ENCODE measurements at places on chromosomes 7 and 10.

- DNase-seq, result no peak
These were observed 49.7 kb downstream of the CDK14 start for GRCh38 chr7:90645784-90646183.

DNA sequence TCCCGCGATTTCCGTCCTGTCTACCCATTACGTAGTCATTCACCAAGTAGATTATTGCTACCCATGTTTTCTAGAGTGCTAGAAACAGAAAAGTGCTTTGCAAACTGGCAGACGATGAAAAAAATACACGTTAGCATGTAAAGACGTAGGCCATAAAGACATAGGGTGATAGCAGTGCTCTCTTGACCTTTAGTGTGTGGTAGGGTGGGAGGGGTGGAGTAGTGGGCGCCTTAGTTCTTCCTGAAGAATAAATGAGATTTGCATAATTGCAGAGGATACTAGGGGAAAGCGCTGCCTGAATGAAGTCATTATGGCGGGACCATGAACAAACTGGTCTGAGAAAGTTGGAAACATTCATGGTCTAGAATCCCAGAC, 948 bp downstream of the ZNF485 start:
- DNase-seq, result no peak

DNA sequence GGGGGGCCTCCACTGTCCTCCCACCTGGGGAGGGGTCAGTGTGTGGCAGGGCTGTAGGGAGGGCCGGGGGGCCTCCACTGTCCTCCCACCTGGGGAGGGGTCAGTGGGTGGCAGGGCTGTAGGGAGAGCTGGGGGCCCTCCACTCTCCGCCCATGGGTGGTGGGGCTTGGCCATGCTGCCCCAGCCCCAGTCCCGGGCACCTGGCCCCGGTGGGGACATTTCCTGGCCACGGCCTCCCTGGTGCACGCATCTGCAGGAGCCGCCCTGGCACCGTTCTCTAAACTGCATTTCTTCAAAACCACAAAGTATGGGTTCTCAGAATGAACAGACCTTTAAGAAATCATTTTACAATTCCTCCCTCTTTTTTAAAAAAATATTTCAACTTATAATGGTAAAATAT, 89.3 kb upstream of the PDGFA start:
- no peak for DNase-seq

DNA sequence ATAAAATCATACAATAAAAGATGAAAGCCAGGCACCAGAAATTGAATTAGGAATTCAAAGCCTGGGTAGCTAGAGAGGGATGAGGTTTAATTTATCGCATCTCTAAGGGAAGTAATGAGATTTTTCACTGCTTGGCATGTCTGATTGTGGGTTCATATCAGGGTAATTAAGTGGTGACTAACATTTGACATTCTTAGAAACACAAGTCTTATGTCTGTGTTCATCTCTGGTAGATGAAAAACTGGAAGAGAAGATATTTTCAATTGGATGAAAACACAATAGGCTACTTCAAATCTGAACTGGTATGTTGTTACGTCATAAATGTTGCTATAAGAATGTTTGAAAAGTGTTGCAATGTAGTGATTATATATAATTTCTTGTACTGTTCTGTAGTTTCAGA, 36.8 kb upstream of the ARMS2 start:
- no peak for DNase-seq

DNA sequence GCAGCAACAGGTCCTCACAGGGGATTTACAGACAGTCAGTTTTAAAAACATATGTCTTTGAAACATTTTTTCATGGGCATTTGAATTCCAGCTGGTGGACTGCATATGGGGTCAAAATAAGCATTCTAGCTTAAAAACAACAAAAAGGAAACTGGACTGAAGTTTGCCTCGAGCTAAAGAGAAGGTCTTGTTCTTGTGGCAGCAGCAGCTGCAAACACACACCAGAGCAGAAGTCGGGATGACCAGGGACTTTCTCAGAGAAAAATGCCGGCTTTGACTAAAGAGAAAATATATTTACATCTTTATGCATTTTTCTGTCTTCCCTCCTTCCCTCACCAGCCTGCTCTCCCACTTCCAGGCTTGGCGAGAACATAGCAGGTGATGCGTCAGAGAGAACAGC, 361.4 kb downstream of the CXCL12 start:
- DNase-seq, result no peak

DNA sequence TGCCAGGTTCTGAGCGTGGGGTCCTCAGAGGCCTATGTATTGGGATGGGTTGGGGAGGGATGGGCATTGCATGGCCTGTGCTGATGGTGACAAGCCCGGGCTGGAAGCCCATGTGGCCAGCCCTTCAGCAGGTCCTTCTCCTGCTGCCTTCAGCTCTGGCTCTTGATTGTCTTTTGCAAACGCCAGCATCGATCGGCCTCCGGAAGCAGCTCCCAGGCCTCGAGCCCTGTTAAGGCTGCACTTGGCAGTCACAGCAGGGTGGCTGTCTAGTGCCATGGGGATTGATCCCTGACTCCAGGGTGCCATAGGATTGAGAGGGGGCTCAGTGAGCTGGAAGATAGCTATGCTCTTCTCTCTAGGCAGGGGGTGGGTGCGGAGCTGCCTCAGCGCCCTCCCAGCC, 51.4 kb downstream of the CDH23 start:
- DNase-seq, result no peak

DNA sequence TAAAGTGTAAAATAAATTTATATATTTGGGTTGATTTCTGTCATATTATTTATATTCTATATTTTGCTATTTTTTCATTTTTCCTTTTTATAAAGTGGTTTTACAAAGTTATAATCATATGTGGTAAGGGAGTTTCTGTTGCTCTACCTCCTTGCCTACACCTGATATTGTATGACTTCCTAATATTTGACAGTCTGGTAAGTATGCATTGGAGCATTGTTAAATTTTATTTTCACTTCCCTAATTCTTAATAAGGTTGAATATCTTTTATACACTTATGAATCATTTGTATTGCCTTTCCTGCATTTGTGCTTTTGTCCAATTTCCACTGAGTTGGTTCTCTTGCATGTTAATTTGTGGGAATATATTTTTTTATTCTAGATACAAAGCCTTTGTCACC, 492.4 kb downstream of the GRID1 start:
- no peak for DNase-seq

GRCh38 chr7:95690367-95690947, 81.9 kb upstream of the DYNC1I1 start:
- DNase-seq, result no peak

- no peak for DNase-seq
These were observed 376.2 kb upstream of the MGMT start for GRCh38 chr10:129090618-129091366.

- DNase-seq, result no peak
These were observed 5.9 kb downstream of the CYP26C1 start for GRCh38 chr10:93066544-93066913.

GRCh38 chr10:102118867-102119266, 1.3 kb downstream of the LDB1 start:
- DNase-seq, result no peak

GRCh38 chr7:142478479-142479220, 220.8 kb upstream of the PRSS58 start:
- no peak for DNase-seq

- DNase-seq, result no peak
These were observed 61.4 kb downstream of the AASS start for GRCh38 chr7:122082670-122083069.

- DNase-seq, result peak; percentile 11
These were observed 33.1 kb upstream of the GALNT11 start for GRCh38 chr7:151992375-151992774.

- DNase-seq, result no peak
These were observed 101.1 kb upstream of the BMPER start for GRCh38 chr7:33804140-33804660.

DNA sequence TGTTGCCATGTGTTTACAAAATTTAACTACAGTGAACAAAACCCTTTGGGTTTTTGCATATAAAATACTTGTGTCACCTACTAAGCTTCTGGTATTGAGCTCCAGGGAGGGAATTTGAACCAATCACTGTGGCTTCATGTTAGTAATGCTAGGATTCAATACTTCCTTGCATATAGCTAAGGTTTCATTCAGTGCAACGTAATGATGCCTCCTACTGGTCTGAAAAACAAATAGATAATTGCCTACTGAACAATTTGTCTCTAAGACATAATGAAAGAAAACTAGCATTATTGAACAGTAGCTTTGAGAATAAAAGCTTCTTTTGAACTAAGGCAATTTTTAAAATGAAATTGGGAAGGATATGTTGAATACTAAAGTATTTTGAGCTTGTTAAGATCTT, 244.4 kb downstream of the ZWINT start:
- no peak for DNase-seq

DNA sequence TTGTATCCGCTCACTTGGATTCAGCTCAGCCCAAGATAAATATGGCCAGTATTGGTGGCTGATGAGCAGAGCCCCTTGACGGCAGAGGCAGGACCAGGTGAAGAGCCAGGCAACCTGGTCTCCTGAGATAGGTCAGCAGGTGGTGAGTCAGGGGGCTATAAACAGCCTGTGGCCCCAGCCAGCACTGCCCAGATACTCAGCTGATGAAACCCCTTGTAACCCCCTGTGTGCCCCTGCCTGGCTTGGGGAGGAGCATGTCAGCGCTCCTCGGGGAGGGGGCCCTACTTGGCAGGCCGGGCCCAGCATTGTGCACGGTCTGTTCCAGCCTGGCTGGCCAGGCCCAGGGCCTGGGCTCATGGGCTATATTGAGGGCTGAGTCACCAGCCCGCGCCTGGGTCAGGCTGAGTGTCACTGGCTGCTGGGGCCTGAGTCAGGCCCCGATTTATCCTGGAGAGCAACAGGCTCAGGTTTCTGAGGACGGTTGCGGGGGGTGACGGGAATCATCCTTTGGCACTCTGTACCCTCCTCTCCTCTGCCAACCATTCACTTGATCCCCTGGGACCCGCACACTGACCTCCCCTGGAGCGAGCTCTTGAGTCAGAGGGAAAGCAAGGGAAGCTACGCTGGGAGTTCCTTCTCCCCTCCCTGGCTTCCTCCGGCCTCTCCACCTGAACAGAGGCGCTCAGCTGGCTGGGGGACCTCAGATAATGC, 2.8 kb upstream of the FLNC start:
- no peak for DNase-seq

- no peak for DNase-seq
These were observed 111.0 kb downstream of the NRP1 start for GRCh38 chr10:33223326-33224000.

DNA sequence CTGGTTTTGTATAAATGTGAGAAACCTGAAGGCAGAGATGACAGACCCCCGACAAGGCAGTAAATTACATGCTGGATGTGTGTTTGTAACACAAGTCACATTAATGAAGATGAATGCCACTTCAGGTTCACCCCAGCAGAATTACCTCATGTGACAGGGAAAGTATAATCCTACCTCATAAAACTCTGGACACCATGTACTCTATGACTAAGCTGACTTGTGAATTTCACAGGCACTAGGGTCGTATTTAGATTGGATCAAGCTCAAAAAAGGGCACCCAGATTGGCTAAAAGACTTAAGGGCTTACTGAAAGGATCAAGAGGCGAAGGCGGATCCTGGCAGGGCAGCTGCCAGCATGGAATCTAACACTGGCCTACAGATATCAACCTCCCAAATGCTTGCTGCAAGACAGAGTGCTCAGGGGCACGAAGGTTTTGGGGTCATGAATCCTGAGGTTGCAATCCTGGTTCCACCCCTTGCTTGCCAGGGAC, 161.4 kb downstream of the PIP4K2A start:
- no peak for DNase-seq

GRCh38 chr7:4286351-4286750, 395.7 kb upstream of the FOXK1 start:
- DNase-seq, result no peak

- no peak for DNase-seq
These were observed 1305.4 kb upstream of the SORCS1 start for GRCh38 chr10:108469940-108470339.

DNA sequence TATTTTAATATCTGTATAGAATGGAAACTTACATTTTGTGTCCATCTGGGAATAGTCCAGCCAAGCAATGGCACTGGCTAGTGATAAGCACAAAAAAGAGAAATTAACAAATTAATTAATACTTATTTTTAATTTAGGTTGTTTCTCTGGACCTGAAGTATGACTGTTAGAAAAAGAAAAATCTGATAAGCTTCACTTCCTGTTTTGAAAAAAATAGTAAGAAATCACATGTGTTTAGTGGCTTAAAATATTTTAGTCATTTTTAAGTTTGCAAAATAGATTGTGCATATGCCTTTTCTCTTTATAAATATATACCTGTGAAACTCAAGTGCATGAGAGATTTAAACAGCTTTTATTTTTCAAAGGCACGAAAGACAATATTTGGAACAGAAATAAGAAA, 50.1 kb upstream of the CREB5 start:
- no peak for DNase-seq

GRCh38 chr7:119713606-119714005, 559.4 kb upstream of the KCND2 start:
- no peak for DNase-seq

DNA sequence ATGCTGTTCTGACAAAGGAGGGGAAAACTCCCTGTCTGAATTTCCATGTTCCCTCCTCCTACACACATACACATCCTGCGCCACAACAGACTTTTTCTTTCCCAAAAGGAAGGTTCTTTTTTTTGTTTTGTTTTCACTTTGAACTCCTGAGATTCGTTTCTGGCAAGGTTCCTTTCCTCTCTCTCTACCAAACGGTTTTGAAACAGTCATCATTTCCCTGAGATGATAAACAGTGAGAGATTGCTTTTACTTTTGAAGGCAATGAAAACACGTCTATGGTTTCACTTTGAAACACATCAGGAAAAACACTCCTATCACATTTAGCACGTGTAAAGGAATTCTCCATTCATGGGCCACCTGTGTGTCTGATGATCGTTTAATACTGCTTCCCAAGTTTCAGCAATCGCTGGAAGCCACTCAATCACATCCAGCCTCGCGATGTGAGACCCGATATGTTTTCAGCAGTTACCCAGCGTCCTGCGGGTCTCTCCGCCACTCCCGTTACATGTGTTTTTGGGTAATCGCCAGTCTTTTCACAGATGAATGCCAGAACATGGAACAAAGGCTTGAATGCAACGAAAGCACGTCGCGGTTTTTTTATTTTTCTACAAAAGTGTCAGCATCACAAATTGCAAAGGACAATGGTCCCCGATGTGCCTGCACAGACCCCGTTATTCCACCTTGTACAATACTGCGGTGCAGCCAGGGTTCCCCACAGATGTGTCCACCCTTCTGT, 62.8 kb upstream of the CUX1 start:
- no peak for DNase-seq

- no peak for DNase-seq
These were observed 181.1 kb upstream of the ASAH2 start for GRCh38 chr10:50432211-50433009.

DNA sequence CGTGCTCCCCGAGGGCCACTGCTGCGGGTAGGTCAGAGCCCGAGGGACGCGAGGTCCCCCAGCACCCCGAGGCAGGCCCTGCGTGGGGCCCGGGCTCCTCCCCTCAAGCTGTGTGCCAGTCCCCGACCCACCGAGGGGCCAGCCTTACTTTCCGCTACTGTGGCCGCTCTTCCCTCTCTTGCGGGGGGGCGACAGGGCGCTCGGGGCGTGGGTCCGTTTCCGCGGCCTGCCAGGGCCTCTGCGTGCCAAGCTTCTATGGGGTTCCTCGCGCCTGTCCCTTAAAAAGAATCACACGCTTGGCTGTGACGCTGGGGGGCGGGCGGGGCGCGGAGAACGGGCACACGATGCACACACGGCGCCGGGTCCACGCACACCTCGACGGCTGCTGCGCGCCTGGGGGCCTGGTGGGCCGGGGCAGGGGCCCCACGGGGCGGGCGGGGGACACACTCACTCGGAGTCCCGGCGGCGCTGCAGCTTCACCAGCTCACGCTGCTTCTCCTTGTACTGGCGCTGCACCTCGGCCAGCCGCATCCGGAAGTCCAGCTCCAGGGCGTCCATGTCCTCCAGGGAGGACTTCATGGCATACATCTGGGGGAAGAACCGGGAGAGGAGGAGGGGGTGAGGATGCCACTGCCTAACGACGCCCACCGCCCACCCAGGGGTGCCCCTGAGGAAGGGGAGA, 62.0 kb downstream of the TNRC18 start:
- no peak for DNase-seq

All from activated CD8-positive, alpha-beta memory T cell treated with anti-CD3 and anti-CD28 coated beads for 1 hour (primary cell).